ENCODE measurements at places on chromosomes 7 and 10. TPM values are rescaled to one million over a fixed set of nuclear protein-coding genes. Genes with fewer than 3 reads are reported as not detected.
A peak's percentile ranks its signal among the peaks of the same experiment; 100 is the strongest.

EVX1 gene
- polyA plus RNA-seq, result not detected

GARS1 gene
- polyA plus RNA-seq, result 102 TPM

SLC39A12 gene
- polyA plus RNA-seq, result not detected

PIK3CG gene
- polyA plus RNA-seq, result 23.0 TPM

GRCh38 chr10:28179006-28179742 lies 123.7 kb downstream of the MPP7 start:
- DNase-seq, result peak; percentile 13

DNA sequence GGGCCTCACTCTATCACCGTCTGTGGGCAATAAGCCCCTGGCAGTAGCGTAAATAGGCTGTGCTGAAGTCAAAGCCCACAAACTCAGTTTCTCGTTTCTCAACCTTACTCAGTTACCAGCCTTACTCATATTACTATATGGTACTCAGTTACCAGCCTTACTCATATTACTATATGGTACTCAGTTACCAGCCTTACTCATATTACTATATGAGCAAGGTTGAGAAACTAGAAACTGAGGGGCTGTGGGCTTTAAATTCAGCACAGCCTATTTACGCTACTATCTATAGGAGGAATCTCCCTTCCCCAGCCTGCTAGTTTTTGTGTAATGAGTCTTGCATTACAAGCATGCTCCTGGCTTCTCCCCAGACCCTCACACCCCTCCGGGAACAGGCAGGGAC lies 35.4 kb downstream of the CCDC3 start:
- no peak for DNase-seq

GRCh38 chr7:155193716-155194115 lies 104.0 kb upstream of the INSIG1 start:
- DNase-seq, result no peak

GRCh38 chr7:17402628-17403278 lies 104.3 kb downstream of the AHR start:
- DNase-seq, result no peak

DNA sequence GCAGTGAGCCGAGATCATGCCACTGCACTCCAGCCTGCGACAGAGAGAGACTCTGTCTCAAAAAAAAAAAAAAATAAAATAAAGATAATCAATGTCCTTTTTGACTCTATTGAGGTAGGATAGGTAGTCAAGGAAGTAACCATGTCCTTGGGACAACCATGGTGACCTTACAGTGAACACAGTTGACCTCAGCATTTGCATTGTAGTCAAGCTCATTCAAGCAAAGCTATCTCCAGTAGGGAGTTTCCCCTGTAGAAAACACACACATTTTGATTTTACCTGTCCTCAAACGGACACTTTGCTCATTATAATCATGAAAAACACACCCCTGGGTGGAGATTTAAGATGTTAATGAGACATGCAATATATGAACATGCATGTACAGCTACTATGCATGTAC lies 171.7 kb downstream of the KIF20B start:
- no peak for DNase-seq
